ENCODE measurements at places on chromosomes 2 and 18.
A peak's percentile ranks its signal among the peaks of the same experiment; 100 is the strongest.

DNA sequence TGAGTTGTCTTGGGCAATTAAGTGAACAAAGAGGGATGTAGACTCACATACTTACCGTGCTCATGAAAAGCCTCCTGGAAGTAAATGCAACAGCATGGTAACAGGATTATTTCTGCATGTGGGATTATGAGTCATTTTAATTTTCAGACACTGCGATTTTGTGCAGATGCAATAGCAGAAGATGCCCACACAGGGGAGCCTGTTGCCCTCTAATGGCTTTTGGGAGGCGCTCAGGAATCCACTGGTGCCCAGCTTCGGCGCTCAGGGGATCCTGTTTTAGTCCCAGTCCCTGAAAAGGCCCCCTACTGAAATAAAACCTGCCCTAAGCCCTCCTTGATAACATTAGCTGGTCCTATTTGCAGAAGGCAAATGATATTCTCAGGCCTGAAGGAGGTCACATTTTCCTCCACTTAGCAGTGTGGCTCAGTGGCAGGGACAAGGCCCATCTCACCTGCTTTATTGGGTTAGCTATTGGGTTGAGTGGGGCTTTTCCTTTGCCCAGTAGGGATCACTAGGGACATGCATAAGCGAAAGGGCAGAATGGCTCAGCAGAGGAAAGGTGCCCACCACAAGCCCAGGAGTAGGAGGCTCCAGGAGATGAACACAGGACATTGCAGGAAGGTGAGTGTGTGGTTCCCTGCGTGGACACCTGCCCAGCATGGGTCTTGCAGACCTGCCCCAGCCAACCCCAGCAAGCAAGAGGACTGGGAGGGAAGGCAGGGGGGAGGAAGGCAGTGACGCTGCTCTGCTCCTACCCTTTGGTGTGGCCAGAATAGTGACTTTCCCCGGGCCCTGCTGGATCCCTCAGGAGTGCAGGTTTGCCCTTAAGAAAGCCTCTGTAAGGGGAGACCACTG, 26.5 kb upstream of the KCNS3 start:
- peak; percentile 35 for DNase-seq

- peak; percentile 72 for DNase-seq
These were observed 11.5 kb downstream of the ANKRD29 start for GRCh38 chr18:23650968-23651927.

DNA sequence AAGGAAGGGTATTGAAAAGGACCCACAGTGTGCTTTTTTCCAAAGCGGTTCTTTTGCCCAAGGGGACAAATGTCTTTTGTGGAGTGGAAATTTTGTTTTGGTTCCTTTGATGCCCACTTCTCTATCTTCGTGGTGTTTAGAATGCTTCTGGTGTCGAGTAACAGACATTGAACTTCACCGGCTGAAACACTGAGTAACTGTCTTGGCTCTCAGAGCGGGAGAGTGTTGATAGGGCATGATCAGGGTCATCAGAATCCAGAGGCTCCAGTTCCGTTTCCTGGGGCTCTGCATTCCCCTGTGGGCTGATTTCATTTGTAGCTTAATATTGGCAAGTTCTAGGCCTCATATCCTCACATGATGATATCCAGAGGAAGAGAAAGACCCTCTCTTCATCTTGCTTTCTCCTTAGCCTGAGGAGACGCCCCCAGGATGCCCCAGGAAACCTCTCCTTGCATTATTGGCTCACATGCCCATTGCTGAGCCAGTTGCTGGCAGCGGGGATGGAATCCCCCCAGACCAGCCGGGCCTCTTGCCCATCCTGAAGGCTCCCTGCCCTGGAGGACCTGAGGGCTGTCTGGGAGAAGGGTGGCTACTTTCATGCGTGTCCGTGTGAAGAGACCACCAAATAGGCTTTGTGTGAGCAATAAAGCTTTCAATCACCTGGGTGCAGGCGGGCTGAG, 27.9 kb upstream of the AGFG1 start:
- DNase-seq, result no peak

DNA sequence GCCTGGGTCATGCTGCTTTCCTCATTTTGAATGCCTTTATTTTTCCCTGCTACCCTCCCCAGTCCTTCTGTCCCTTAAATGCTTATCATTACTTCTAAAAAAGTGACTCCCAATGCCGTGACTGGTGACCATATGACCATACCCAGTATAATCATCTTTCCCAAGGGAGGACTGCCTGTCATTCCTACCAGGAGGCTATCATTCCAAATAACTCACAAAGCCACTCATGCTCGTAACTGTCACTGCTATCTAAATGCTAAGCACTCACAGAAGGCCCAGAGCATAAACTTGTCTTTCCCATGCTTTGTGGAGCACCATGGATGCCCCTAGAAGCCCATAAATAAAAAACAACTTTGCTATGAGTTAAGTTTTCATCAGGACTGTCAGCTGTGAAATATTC, 38.7 kb upstream of the CREB1 start:
- DNase-seq, result no peak

GRCh38 chr2:2015646-2016045, 271.3 kb upstream of the PXDN start:
- DNase-seq, result no peak

GRCh38 chr2:43114210-43114609, 112.2 kb downstream of the ZFP36L2 start:
- DNase-seq, result no peak

DNA sequence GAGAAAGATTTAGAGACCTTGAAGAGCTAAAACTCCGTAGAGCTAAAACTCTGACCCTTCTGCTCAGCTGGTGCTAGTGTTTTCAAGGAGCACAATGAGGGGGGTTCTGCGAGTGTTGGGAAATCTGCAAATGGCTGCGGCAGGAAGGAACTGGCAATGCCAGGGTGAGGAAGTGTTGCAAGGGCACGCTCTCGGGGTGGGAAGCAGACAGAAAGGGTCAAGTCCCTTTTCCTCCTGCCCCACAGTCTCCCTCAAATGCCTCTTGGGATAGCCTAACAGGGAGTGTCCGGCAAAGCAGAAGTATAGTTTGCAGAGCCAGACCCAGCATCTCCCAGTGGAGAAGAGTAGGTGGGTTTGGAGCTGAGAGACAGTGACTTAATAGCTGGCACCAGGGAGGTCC, 60.5 kb downstream of the NCAPH start:
- DNase-seq, result no peak

- no peak for DNase-seq
These were observed 278.5 kb downstream of the SRBD1 start for GRCh38 chr2:45332567-45332966.

DNA sequence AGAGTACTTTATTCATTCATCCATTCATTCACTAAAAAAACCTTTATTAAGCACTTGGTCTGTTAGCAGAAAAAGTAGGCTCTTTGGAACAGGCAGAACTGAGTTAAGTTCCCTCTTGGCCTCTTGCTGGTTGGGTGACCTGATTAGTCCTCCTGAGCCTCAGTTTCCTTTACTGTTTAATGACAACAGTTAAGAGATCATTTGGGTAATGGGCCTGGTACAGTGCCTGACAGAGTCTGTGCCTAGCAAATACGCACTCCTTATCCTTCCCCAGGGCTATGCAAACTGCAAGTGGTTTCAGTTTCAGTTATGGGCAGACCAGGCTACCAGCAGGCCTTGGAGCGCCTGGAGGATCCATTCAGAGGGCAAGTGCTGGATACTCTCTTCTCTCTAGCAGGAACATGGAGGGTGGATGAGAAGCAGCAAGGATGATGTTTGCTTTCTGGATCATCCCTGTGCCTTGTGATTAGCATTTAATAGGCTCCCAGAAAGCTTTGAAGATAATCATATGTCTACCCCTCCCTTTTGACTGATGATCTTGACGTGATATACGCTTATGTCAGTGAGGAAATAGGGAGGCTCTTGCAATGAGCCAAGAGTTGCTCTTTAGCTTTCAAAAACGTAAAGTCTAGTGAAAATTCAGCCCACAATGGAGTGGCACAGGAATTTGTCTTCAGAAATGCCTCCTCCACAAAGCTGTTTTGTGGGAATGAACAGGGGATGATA, 12.4 kb upstream of the TAF1B start:
- DNase-seq, result no peak

- DNase-seq, result no peak
These were observed 114.4 kb downstream of the NCK2 start for GRCh38 chr2:105858868-105859693.

GRCh38 chr18:8751692-8752091, 46.3 kb downstream of the MTCL1 start:
- DNase-seq, result no peak

DNA sequence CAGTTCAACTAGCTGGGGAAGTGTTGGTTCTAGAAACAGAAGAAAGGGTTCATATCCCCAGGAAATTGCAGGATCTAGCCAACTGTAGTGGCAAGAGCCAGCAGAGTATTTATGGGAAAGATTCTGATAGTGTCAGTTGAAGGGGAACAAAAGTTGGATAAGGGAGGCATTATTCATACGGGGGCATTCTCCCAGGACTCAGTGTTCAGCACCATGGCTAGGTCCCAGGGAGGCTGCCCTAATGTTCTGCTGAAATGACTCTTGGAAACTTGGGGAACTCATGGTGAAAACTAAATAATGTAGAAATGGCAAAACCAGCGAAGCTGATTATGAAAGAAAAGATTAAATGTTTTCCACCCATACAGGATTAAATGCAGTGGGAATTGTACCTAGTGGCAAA, 543.7 kb downstream of the TRIB2 start:
- no peak for DNase-seq

DNA sequence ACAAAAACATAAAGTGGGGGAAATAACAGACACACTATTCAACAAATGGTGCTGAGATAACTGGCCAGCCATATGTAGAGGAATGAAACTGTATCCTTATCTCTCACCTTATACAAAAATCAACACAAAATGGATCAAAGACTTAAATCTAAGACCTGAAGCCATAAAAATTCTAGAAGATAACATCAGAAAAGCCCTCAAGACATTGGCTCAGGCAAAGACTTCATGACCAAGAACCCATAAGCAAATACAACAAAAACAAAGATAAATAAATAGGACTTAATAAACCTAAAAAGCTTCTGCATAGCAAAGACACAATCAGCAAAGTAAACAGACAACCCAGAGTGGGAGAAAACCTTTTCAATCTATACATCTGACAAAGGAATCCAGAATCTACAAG, 278.9 kb downstream of the PIK3C3 start:
- DNase-seq, result no peak

- DNase-seq, result no peak
These were observed 63.6 kb downstream of the ANTXR1 start for GRCh38 chr2:69076601-69077000.

- no peak for DNase-seq
These were observed 40.3 kb upstream of the SIGLEC15 start for GRCh38 chr18:45785134-45785533.

DNA sequence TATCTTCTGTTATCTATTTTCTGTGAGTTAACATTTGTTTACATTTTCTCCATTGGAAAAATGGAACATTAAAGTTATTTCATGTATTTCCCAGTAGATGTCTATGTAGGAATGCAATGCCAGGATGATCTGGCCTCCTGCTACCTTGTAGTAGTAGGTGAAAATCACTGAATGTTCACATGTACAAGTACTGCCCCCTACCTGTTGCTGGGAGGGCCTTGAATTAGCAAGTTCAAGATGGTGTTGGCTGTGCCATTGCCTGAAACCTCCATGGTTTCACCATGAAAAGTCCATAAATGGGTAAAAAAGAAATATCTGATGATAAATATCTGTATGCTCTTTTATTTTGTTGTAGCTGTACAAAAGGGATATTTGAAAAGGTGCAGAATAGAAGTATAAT, 30.7 kb downstream of the XRCC5 start:
- DNase-seq, result peak; percentile 25

DNA sequence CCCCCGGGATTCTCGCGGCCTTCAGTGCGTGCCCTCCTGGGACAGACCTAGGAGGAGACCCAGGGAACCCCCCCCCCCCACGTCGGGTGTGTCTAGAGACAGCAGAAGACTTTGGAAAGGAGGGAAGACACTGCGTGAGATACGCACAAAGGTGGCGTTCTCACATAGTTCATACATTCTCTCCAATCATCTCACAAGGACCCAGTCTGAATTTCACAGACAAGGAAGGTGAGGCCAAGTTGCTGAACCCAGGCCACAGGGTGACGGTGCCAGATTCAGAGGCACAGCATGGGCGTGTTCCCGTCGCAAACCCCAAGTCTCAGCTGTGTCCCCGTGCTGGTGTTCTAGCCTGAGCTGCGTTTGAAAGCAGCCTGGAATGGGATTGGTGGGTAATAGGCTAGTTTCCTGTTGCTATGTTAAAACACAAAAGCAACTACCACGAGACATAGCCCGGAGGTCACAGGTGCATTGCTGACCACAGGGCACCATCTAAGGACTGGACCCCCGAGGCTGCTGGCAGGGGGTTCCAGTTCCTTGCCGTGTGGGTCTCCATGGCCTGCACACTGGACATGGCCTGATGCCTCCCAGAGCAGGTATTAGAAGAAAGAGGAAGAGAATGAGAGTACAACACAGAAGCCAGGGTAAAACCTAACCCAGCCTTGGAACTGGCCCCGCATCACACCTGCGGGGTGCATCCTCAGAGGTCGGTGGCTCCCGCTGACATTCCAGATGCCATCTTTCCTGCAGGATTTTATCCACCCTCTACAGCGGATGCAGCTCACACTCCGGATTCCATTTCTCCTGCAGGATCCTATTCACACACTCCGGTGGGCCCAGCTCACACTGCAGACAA, 1.1 kb upstream of the PXDN start:
- no peak for DNase-seq

- DNase-seq, result no peak
These were observed 186.5 kb downstream of the LNPK start for GRCh38 chr2:175815537-175815936.

DNA sequence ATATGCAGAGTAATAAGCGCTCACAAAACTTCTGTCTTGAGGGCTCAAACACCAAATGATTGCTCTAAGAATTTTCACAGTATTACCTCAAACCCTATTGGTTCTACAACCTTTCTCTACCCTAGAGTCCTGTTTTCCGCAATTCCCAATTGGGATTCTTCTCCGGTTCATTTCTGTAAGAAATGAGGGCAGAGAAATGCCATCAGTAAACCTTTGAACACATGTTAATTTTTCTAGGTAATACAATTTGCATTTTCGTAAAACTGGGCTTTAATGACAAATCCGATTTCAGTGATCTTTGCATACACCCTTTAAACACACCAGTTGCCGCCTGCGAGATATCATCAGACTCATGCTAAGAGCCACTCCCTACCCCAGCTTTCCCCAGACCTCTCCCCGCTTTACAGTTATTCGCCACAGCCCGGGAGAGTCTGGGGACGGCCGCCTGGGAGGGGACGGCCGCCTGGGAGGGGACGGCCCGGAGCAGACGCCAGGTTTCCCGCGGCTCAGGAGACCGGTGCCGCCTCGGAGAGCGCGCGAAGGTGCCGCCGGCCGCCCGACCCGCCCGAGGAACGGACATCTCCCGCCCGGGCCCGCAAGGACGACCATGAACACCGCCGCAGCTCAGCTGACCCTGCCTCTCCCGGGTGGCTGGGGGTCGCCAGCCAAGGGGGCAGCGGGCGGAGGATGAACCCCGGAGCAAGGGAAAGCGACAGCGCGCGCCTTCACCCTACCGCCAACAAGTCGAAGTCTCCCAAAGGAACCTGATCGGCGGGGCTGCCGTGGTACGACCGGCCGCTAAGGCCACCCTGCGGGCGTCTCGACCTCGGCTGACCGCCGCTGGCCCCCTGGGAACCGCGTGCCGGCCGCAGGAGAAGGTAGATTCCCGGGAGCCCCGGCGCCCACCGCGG, 463 bp downstream of the SMC6 start:
- peak; percentile 23 for DNase-seq
